ENCODE measurements at places on chromosomes 12 and 14. TPM values are rescaled to one million over a fixed set of nuclear protein-coding genes. Genes with fewer than 3 reads are reported as not detected.

- DNase-seq, result no peak
Observed at GRCh38 chr12:46402941-46403718, 30.6 kb upstream of the SLC38A2 start.

Gene GPR132
- 13.5 TPM for total RNA-seq

GRCh38 chr12:59580050-59580449, 15.8 kb upstream of the SLC16A7 start:
- no peak for DNase-seq

DNA sequence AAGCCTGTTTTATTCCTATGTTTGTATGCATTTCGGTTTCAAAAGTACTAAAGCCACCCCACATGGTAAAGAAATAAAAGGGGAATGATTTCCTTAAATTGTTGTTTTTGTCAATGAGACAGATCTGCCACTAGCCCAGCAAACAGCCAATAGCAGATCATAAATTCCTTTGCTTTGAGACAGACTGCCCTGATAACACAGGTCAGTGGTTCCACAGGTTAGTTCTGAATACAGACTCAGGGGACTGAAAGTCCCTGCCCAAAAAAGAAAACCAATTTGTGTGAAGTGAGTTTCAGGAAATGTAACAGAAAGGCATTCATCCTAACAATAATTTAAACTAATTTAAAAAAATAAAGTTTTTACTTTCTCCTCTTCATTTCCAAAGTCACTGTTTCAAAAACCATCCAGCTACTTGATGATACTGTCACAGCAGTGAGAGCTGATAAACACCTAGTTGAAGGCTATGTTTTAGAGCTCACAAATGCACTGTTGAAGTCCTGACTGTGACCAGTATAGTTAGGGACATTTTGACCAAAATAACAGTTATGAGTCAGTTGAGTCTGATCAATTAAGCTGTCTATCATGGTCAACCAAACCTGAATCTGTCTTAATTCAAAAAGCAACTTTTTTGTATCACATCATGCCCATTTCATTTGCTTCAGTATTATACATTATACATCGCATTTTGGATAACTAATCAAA, 77.7 kb downstream of the LGR5 start:
- no peak for DNase-seq

GRCh38 chr12:18074001-18074400, 16.0 kb downstream of the RERGL start:
- DNase-seq, result no peak

Gene LETMD1
- 81.9 TPM for total RNA-seq

DNA sequence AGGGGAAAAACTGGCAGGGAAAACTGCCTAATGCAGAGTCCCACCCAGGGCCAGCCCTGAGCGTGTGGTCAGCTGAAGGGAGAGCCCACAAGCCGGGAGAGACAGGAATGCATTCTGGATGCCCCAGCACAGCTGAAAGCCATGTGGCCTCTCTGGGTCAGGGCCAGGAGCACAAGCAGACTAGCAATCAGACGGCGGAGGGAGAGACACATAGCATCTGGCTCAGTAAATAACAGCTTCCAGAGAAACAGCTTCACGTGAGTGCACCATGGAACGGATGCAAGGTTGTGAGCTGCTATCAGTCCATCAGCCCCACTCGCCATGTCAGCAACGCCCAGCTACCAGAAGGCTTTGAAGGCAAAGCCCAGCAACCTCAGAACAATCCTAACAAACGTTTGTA, 28.2 kb upstream of the TMEM106C start:
- DNase-seq, result no peak

GRCh38 chr14:36757734-36758601, 96.3 kb downstream of the PAX9 start:
- no peak for DNase-seq

Gene PMEL
- total RNA-seq, result 1.3 TPM

Gene ADAMTS20
- not detected for total RNA-seq

Gene GALC
- 24.5 TPM for total RNA-seq

GRCh38 chr12:21828779-21829178, 54.3 kb upstream of the KCNJ8 start:
- no peak for DNase-seq

DNA sequence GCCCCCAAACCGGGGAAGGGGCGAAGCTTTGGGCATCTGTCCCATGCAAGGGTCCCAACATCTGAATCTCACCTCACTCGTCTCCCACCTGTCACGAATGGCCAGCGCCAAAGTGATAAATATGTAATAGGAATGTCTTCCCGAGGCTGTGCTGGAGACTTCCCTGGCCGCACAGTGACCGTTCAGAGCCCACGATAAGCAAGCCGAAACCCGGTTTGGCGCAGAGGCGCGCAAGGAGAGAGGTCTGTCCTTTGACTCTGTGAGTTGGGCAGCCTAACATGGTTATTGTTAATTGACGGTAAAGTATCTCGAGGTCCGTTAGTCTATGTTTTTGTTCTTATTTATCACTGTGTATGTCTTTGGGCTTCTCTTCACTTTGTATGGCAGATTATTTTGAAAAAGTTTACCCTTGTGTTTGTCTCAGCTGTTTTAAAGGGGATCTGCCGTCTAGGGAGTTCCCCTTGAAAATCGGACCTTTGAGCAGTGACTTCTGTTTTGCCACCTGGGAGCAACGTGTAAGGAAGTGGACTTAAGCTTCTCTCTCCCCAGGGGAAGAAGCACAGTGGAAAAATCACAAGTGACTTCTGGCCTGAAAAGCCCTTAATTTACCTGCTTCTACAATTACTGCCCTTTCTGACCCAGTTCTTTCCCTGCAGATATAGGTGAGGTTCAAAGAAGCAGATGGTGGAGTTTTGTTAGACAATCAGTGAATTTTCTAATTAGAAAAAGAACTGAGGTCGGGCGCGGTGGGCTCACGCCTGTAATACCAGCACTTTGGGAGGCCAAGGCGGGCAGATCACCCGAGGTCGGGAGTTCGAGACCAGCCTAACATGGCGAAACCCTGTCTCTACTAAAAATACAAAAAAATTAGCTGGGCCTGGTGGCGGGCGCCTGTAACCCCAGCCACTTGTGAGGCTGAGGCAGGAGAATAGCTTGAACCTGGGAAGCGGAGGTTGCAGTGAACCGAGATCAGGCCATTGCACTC, 1.1 kb upstream of the TM9SF1 start:
- DNase-seq, result peak; percentile 26

GRCh38 chr14:23727566-23728335, 91.6 kb downstream of the DHRS2 start:
- DNase-seq, result no peak

DNA sequence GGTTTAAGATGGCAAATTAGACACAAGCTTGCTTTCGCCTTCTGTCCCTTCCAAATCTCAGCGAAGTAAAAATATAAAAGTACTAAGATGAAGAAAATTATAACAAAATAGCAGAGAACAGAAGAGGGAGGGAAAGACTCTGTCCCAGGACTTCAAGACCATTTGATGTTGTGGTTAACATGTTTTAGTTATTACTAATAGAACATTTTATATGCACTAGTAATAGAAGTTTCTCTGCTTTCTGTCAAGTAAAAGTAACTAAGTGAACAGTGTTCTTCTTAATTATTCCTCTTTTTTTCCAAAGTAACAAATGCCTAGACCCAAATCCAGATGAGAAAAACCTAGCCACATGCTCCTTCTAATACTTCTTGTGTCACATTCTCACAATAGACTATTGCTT, 85.1 kb upstream of the DAAM1 start:
- no peak for DNase-seq

DNA sequence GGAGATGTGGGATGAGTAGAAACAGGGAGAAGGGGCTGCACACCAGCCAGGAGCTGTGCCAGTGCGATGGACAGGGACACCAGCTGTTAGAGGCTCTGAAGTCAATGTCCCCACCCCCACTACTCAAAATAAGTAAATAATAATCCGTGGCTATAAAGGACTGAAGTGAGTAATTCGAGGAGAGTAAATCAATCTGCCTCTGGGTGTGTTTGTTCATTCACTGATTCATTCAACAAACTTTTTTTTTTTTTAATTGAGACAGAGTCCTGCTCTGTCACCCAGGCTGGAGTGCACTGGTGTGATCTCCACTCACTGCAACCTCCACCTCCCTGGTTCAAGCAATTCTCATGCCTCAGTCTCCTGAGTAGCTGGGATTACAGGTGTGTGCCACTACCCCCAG, 363.6 kb downstream of the TMEM132D start:
- no peak for DNase-seq

Gene GPRC5D
- not detected for total RNA-seq

GRCh38 chr12:1532375-1533165, 61.8 kb downstream of the FBXL14 start:
- DNase-seq, result no peak

GRCh38 chr12:91423693-91424050, 241.1 kb upstream of the DCN start:
- DNase-seq, result no peak

DNA sequence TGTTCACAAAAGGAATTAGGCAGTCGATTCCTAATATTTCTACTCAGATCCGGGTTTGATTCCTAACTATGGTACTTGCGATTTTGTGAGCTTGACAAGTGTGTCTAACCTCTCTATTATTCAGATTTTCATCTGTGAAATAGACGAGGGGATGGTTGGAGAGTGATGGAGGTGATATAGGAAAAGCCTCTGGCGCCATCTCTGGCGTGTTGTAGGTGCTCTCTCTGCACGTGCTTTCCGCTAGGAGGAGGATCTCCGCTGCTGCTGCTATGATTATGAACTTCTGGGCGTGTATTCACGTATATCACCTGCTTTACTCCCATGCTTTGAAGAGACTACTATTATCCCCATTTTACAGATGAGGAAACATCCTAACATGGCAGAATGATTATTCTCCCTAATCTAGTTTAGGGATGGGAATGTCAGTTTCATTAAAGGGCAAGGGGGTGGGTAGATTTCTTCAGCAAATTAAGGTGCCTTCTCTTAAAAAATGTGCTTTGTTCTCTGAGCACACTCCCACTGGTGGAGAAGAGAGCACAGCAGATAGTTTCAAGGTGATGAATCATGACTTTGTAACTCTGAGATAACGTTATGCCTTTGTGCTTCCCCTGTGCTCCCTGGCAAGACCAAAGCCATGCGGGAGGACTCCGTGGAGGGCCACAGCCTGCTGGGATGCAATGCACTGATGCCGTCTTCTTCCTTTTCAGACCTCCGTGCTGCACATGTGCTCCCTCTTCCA, 97.1 kb downstream of the PRIMA1 start:
- no peak for DNase-seq

DNA sequence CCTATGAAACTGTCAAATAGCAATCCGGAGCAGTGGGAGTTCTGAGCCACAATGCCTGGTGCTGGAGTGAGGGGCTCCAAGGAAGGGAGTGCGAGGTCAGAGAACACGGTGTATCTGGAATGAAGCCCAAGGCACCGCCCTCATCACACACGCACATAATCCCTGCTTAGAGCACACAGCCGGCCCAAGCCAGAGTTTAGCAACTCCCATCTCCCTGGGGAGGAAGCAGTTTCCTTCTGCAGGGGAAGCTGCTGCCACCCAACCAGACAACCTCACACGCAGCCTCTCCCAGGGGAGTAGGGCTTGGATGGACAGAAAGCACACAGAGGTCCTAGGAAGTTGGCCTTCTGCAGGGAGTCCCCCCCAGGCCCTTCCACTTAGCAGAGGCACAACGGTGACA, 31.3 kb downstream of the ACTN1 start:
- peak; percentile 35 for DNase-seq

DNA sequence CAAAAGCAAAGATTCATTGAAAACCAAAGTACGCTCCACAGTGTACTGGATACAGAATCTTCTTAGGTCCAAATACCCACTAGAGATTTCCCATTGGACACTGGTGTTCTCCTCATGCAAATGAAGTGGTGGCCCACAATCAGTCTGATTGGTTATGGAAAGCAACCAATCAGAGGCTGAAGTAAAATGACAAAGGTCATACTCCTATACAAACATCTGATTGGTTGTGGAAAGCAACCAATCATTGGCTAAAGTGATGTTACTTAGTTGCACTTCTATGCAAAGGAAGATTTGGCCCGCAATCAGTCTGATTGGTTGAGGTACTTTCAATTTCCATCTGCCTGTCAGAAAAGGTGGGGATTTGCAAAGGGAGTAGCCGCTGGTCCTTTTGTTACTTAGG, 1.3 kb upstream of the WASHC3 start:
- DNase-seq, result no peak

GRCh38 chr12:87096082-87096585, 839.9 kb upstream of the MGAT4C start:
- DNase-seq, result no peak

DNA sequence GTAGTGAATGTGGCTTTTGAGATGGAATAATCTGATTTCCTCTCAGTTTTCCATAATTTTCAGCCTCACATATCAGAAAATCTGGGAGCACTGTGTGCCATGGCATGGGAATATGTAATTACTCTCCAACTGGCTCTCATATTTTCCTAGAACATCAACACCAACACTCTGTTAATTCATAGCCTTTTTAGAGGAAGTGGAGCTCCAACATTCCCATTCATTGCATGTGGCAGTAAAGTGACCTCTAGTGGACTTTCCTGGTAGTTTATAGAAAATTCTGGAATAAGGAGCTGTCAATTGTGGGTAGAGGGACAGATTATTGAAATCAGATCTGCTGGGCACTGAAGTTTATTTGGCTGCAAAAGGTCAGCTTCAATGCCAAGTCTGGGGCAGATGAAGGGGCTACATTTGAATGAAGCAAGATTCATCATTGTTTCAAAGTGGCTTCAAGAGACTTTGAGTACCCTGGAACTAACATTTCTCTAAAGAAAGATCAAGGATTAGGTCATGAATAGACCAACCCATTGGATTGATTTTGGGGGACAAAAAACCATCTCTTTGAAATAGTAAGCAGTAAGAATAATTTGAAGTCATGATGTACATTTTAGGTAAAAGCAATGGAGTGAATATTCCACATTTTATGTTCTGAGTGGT, 23.6 kb upstream of the USP44 start:
- DNase-seq, result no peak

Gene IQSEC3
- total RNA-seq, result 3.8 TPM

DNA sequence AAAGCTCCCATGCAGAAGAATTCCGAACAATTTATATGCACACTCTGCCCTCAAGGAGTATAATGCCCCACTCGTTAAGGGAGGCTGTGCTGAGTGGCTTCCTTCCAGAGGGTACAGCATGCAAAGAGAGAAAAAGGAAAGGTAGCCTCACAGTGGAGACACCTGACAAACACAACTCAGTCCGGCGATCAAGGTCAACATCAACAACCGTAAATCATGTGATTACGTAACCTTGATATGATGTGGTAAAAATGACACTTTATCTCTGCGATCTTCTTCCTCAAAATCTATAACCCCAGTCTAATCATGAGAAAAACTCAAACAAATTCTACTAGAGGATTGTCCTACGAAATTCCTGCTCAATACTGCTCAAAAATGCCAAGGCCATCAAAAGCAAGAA, 400.5 kb upstream of the CCDC196 start:
- DNase-seq, result no peak

Measured in hematopoietic multipotent progenitor cell (in vitro differentiated cells).